NCI-H774 (cell line): ENCODE measurements at places on chromosomes 2 and 18.

DNA sequence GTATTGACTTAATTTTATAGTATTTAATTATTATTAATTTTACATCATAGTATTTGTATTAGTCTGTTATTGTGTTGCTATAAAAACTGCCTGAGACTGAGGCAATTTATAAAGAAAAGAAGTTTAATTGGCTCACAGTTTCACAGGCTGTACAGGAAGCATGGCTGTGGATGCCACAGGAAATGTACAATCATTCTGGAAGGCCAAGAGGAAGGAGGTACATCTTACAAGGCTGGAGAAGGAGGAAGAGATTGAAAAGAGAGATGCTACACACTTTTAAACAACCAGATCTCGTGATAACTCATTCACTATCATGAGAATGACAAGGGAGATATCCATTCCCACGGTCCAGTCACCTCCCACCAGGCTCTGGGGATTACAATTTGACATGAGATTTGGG is 2019.4 kb upstream of the PIK3C3 start:
- no peak for DNase-seq

- no peak for DNase-seq
Observed at GRCh38 chr2:46690825-46691224, 211.5 kb downstream of the TMEM247 start.

DNA sequence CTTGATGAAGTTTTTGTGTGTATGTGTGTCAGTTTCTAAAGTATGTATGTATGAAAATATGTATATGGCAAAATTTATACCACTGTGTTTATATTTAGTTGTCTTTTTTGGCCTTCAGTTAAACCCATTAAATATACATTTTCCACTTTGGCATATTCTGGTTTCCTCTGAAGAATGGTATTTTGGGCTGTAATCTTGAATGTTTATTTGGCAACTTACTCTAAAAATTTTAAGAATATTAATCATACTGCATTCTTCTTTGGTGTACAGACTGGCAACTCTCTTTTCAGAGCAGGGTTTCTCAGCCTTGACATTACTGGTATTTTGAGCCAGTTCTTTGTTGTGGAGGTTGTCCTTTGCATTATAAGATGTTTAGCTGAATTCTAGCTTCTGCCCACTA is 27.9 kb upstream of the CCBE1 start:
- no peak for DNase-seq

GRCh38 chr18:75137346-75137877 is 71.5 kb downstream of the PTGR3 start:
- no peak for DNase-seq

- no peak for DNase-seq
Observed at GRCh38 chr2:3420076-3420768, 40.7 kb downstream of the TRAPPC12 start.
